ENCODE measurements at places on chromosomes 5 and 9. TPM values are rescaled to one million over a fixed set of nuclear protein-coding genes. Genes with fewer than 3 reads are reported as not detected.

Gene INSL6
- total RNA-seq, result not detected

Gene OR1Q1
- not detected for total RNA-seq

Gene GDNF
- total RNA-seq, result not detected

Gene PRRX2
- 0.57 TPM for total RNA-seq

Gene INSL4
- not detected for total RNA-seq

Gene GPRIN1
- total RNA-seq, result 4.1 TPM

Gene ZNF354C
- 7.1 TPM for total RNA-seq

Gene IFNK
- not detected for total RNA-seq

Gene TMC1
- not detected for total RNA-seq

Gene PSAT1
- 145 TPM for total RNA-seq

Gene HTR1A
- total RNA-seq, result not detected

Gene TRPM3
- not detected for total RNA-seq

Gene ACER2
- total RNA-seq, result 1.5 TPM

Gene PHF24
- 0.09 TPM for total RNA-seq

Gene RECK
- 5.6 TPM for total RNA-seq

Gene ANKRD18A
- total RNA-seq, result 7.5 TPM

DNA sequence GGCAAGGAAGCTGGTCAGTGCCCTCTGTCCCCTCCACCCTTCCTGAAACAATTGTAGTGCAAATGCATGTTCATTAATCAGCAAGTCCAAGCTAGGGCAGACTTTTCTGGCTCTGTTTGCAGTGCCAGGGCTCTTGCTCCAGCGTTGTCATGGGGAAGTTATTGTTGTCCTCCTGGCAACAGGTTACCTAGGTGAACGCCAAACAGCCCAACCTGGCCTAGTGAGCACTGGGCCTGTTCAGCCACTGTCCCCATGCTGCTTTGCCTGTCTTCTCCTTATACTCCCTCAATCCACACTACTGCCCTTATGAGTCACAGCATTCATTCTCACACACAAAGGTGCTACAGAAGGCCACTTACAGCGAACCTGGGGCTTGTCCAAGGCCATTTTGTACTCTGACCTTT, 34.5 kb upstream of the GLIS3 start:
- no peak overlapping the region for H3K27ac ChIP-seq
- DNase-seq, result no peak
- H3K36me3 ChIP-seq, result no peaks in the 10 kb centered on the region
- H3K4me1 ChIP-seq, result peaks cover 5% of the 10 kb centered on the region
- no peak overlapping the region for H3K4me3 ChIP-seq

- H3K36me3 ChIP-seq, result no peaks in the 10 kb centered on the region
Observed at GRCh38 chr5:44252545-44252944, 136.7 kb downstream of the FGF10 start.

DNA sequence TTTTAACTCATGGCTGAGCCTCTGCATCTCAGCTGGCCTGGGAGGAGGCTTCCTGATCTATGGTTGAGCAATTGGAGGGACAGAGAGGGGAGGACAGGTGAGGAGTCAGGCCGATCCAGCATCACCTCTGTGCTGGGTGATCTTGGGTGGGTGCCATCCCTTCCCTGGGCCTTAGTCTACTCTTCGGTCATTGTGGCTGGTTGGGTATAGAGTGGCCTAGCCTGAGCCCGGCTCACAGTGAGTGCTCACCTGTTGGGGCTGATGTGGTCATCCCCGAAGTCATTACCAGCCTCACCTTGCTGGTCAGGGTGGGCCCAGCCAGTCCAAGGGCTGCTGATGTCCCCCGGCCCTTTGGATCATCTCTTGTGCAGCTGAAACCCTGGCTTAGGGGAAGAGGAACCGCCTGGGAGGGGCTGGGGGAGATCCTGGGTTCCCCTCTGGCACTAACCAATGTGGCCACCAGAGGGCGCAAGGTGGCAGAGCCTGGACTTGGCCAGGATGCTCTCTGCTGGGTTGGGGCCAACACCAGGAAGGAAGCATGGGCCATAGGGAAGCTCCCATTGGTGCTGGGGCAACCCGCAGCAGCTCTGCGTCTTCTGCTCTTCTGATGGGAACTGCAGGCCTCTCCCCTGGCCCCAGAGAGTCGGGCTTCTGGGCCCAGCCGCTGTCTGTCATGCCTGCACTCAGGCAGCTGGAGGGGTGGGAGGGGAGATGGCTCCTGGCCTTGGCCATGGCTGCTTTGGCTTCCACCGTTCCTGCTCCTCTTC, 17.3 kb upstream of the ODF2 start:
- H3K27ac ChIP-seq, result no peak overlapping the region
- no peak overlapping the region for H3K4me3 ChIP-seq
- H3K27me3 ChIP-seq, result no peaks in the 10 kb centered on the region
- peaks cover 2% of the 10 kb centered on the region for H3K4me1 ChIP-seq
- peak; percentile 93 for DNase-seq

DNA sequence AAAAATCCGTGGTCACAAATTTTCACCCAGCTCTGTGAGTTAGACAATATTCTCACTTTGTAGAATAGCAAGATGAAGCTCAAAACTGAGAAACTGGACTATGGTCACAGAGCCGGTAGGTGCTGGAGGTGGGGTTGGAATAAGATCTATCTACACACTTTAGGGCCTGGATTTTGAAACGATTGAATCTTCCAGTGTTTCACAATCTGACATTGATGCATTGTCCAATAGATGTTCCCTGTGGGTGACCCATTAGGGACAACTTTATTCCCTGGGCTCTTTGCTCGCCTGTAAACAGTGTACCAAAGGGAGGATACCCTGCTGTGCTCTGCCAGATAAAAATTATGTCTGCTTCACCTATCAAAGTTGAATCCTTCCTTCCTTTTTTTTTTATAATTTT, 145.4 kb upstream of the MPDZ start:
- no peak for DNase-seq
- no peaks in the 10 kb centered on the region for H3K27me3 ChIP-seq
- no peaks in the 10 kb centered on the region for H3K4me1 ChIP-seq
- H3K4me3 ChIP-seq, result no peak overlapping the region

DNA sequence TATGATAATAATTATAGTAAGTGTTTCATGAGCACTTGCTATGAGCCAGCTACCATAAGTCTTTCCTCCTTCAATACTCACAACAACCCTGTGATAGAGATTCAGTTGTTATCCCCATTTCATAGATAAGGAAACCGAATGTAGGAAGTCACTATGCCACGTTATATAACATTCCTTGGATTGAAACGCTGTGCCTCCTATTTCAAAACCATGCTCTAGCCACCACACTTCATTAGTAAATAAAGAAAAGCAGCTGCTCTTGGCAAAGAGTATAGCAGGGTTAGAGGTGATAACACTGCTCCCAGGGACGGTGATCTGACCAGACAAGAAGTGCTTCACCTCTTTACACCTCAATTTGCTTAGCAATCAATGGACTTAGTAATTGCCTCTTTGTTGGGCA, 5.5 kb downstream of the ADAMTS12 start:
- H3K27me3 ChIP-seq, result peaks cover 13% of the 10 kb centered on the region
- H3K4me3 ChIP-seq, result no peak overlapping the region
- H3K4me1 ChIP-seq, result peaks cover under 1% of the 10 kb centered on the region
- no peak for DNase-seq
- H3K36me3 ChIP-seq, result no peaks in the 10 kb centered on the region

GRCh38 chr5:144638787-144639186, 468.1 kb downstream of the KCTD16 start:
- H3K36me3 ChIP-seq, result no peaks in the 10 kb centered on the region
- no peaks in the 10 kb centered on the region for H3K27me3 ChIP-seq
- no peak overlapping the region for H3K27ac ChIP-seq
- no peak overlapping the region for H3K4me3 ChIP-seq

DNA sequence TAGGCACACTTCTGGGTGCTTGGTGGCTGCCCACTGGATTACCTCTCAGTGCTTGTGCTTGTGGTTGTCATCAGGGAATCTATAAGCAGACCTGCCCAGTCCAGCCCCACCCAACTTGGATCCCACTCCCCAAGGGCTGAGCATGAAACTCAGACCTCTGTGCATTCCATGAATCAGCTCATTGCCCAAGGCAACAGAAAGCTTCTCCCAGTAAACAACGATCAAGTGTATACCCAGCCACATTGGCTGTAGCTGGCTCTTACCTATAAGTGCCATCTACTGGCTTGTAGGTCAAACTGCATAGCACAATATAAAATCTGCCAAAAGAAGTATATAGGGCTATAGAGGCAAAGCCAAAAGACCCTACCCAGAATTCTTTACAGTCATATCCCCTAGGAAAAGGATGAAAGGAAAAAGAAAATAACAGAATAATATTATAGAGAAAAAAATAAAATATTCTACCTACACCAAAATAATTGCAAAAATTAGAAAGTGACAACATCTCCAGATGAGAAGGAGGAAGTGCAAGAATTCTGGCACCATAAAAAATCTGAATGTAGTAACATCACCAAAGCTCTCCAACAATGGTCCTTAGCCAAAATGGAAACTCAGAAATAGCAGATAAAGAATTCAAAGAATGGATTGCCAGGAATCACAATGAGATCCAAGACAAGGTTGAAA, 321.0 kb upstream of the TRPC7 start:
- H3K27me3 ChIP-seq, result no peaks in the 10 kb centered on the region
- no peaks in the 10 kb centered on the region for H3K4me1 ChIP-seq
- no peak overlapping the region for H3K4me3 ChIP-seq
- DNase-seq, result no peak

DNA sequence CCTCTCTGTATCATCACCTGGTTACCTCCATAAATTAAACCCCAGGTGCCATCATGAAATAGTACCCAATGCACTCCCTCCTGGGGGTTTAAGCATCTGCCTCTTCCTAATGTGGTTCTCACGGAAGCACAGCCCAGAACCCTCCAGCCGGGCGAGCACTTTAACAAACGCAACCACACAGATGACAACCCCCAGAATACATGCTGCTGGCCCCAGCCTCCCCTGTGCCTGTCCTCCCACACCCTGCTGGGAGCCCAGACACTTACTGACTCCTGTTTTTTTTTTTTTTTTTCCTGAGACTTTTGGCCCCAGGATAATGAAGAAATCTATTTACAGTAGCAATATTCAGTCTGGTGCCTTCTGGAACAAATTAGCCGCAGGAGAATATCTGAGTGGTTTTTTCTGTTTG, 50.0 kb upstream of the COL5A1 start:
- peaks cover 8% of the 10 kb centered on the region for H3K27me3 ChIP-seq
- H3K36me3 ChIP-seq, result no peaks in the 10 kb centered on the region
- no peak overlapping the region for H3K27ac ChIP-seq
- no peak for DNase-seq

DNA sequence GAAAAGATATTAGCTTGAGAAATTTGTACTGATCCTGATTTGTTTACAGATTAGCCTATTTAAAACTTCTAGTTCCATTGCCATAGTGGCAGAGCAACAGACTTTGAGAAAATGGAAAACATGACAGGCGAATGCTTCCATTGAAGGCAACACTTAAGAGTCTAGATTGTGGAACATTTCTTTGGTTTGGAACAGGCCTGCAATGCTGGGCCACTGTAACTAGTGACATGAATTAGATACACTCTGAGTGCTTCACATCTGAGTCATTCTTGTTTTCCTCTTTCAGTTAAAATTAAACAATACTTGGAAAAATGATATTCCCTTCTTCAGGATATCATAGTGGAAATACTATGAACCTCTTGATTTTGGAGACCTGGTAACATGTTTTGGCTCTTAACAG, 453.6 kb upstream of the TUSC1 start:
- no peak overlapping the region for H3K27ac ChIP-seq
- H3K4me1 ChIP-seq, result no peaks in the 10 kb centered on the region
- no peak overlapping the region for H3K4me3 ChIP-seq
- DNase-seq, result no peak
- no peaks in the 10 kb centered on the region for H3K27me3 ChIP-seq
- no peaks in the 10 kb centered on the region for H3K36me3 ChIP-seq

GRCh38 chr5:109907731-109908130, 218.0 kb downstream of the MAN2A1 start:
- no peaks in the 10 kb centered on the region for H3K27me3 ChIP-seq
- H3K27ac ChIP-seq, result no peak overlapping the region
- H3K4me3 ChIP-seq, result no peak overlapping the region
- no peak for DNase-seq
- no peaks in the 10 kb centered on the region for H3K36me3 ChIP-seq

GRCh38 chr5:1329111-1329579, 15.8 kb downstream of the CLPTM1L start:
- no peak overlapping the region for H3K27ac ChIP-seq
- H3K4me3 ChIP-seq, result no peak overlapping the region
- no peaks in the 10 kb centered on the region for H3K27me3 ChIP-seq
- no peaks in the 10 kb centered on the region for H3K4me1 ChIP-seq

DNA sequence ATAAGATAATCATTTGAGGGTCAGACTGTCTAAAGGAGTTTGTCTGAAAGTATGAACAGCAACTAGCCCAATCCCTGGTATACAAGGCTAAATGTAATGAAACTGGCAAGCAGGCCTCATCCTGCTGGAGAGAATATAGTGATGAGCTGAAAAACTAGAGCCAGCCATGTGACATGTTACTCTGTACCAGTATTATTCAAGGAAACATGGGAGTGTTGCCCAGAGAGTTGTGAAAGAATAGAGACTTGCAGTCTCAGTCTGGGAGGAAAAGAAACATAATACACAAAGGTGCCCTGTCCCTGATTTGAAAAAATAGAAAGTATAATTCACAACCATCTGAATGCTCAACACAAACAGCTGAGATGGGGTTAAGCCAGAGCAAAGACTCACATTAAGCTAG, 37.9 kb upstream of the HTR1A start:
- no peak for DNase-seq
- H3K4me3 ChIP-seq, result no peak overlapping the region
- H3K36me3 ChIP-seq, result no peaks in the 10 kb centered on the region
- H3K27ac ChIP-seq, result no peak overlapping the region
- H3K27me3 ChIP-seq, result no peaks in the 10 kb centered on the region

DNA sequence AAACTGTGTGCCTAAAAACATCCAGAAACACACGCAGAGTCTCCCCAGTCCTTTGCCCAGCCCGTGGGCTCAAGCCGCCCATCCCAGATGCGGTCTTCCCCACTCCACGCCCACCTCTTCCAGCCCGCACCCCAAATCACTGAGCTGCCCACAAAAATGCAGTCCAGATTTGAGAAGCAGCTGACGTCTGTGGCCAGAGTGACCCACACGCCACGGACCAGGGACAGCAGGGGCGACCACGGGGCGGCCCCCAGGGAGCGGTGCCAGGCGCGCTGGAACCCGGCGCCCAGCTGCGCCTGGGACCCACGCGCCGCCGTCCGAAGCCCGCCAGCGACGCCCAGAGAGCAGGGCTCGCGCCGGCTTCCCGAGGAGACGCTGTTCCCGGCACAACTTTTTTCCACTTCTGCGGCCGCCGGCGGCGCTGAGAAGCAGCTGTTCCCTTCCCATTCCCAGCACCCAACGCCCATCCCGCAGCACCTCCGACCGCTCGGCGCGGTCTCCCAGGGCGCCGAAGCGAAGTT, 674 bp downstream of the LHFPL2 start:
- H3K4me1 ChIP-seq, result peaks cover 11% of the 10 kb centered on the region
- no peak overlapping the region for H3K27ac ChIP-seq
- H3K27me3 ChIP-seq, result peaks cover 37% of the 10 kb centered on the region
- H3K36me3 ChIP-seq, result no peaks in the 10 kb centered on the region

GRCh38 chr9:78038620-78039300, 7.1 kb upstream of the GNAQ start:
- H3K4me3 ChIP-seq, result no peak overlapping the region
- H3K27ac ChIP-seq, result no peak overlapping the region
- H3K36me3 ChIP-seq, result no peaks in the 10 kb centered on the region
- peaks cover 18% of the 10 kb centered on the region for H3K4me1 ChIP-seq

- H3K4me1 ChIP-seq, result peaks cover 25% of the 10 kb centered on the region
- no peaks in the 10 kb centered on the region for H3K27me3 ChIP-seq
- H3K4me3 ChIP-seq, result no peak overlapping the region
- H3K27ac ChIP-seq, result no peak overlapping the region
- DNase-seq, result no peak
- H3K36me3 ChIP-seq, result peaks cover 2% of the 10 kb centered on the region
Observed at GRCh38 chr5:54529565-54529964, 12.0 kb downstream of the SNX18 start.

- H3K36me3 ChIP-seq, result no peaks in the 10 kb centered on the region
- no peak overlapping the region for H3K4me3 ChIP-seq
- no peak for DNase-seq
- no peaks in the 10 kb centered on the region for H3K4me1 ChIP-seq
- no peak overlapping the region for H3K27ac ChIP-seq
Observed at GRCh38 chr9:38133595-38133994, 64.6 kb upstream of the SHB start.

All from activated CD4-positive, alpha-beta T cell treated with anti-CD3 and anti-CD28 coated beads for 36 hours (primary cell).